ENCODE measurements at places on chromosomes 16 and 17. TPM values are rescaled to one million over a fixed set of nuclear protein-coding genes. Genes with fewer than 3 reads are reported as not detected.

DNA sequence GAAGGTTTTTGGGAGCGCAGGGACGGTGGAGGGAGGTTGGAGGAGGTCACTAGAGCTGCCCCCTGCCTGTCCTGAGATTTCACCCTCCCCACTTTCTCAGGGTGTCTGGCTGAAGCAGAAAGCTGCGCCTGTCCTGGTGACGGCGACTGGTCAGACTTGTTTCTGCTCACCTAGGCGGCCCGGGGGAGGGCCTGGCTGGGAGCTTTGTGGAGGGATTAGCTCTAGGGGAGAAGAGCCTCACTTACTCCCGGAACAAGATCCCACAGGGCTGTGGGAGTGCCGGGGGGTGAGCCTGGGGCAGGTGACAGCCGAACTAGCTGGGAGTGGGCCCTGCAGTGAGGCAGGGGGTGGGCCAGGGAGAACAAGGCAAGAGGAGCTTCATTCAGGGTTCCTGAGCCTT lies 11.5 kb downstream of the NHERF1 start:
- no peak for DNase-seq
- no peaks in the 10 kb centered on the region for H3K27me3 ChIP-seq
- H3K36me3 ChIP-seq, result peaks cover under 1% of the 10 kb centered on the region
- peak overlapping the region; percentile 74 for H3K4me3 ChIP-seq
- peaks cover 52% of the 10 kb centered on the region for H3K4me1 ChIP-seq
- peak overlapping the region; percentile 78 for H3K27ac ChIP-seq

GRCh38 chr16:82824408-82824807 lies 197.6 kb downstream of the CDH13 start:
- H3K4me3 ChIP-seq, result no peak overlapping the region
- H3K36me3 ChIP-seq, result no peaks in the 10 kb centered on the region
- DNase-seq, result no peak
- no peak overlapping the region for H3K27ac ChIP-seq
- no peaks in the 10 kb centered on the region for H3K4me1 ChIP-seq

ADAD2 gene
- total RNA-seq, result not detected

CTRL gene
- 6.0 TPM for total RNA-seq

GRCh38 chr17:6011206-6011605 lies 59.0 kb upstream of the WSCD1 start:
- no peak overlapping the region for H3K4me3 ChIP-seq
- H3K36me3 ChIP-seq, result no peaks in the 10 kb centered on the region
- H3K27ac ChIP-seq, result no peak overlapping the region
- DNase-seq, result no peak
- H3K27me3 ChIP-seq, result peaks cover 10% of the 10 kb centered on the region
- no peaks in the 10 kb centered on the region for H3K4me1 ChIP-seq

- no peak overlapping the region for H3K27ac ChIP-seq
- H3K4me1 ChIP-seq, result peaks cover 6% of the 10 kb centered on the region
Measured at GRCh38 chr17:68790492-68790891, 164.7 kb downstream of the ABCA8 start.

DNA sequence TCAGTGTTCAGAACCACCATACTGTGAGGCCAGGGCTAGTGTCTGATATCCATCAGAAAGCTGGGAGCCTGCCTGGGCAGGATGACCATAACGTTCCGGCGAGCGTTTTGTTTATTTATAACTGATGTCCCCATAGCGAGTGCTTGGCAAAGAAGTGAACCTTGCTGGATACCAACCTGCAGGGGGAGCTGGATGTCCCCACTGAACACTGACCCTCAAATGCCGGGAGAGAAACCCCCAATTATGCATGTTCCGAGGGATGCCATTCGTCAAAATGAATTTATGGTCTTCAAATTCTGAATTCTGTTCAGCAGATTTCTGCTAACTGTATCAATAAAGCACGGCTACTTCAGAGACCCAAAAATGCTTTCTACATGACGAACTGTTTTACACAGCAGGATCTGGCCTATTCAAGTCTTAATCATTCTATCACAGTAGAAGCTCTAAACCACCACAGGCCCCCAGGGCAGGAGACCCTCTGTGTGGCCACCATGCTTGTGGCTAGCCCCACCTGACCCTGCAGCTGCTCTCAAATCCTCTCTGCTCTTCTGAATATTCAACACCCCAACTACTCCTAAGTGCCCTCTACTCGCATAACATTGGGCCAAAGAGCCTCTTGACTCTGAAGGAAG lies 15.2 kb downstream of the MED24 start:
- H3K36me3 ChIP-seq, result peaks cover 13% of the 10 kb centered on the region
- H3K4me1 ChIP-seq, result no peaks in the 10 kb centered on the region
- DNase-seq, result no peak
- H3K27me3 ChIP-seq, result no peaks in the 10 kb centered on the region
- no peak overlapping the region for H3K4me3 ChIP-seq
